ENCODE measurements at places on chromosomes 11 and 22. TPM values are rescaled to one million over a fixed set of nuclear protein-coding genes. Genes with fewer than 3 reads are reported as not detected.

Gene STK33
- 0.43 TPM for total RNA-seq

Gene SCUBE1
- 0.09 TPM for total RNA-seq

Gene KRTAP5-1
- total RNA-seq = not detected

Gene NXPE1
- not detected for total RNA-seq

Gene UCP3
- total RNA-seq = 0.47 TPM

Gene PVALB
- not detected for total RNA-seq

Gene DEFB131B
- total RNA-seq = not detected

Gene APOBEC3A
- total RNA-seq = not detected

Gene DERL3
- under 0.01 TPM for total RNA-seq

Gene TNRC6B
- 14.6 TPM for total RNA-seq

Gene PTPRJ
- 4.0 TPM for total RNA-seq

Gene CD3G
- not detected for total RNA-seq

Gene OR5J2
- not detected for total RNA-seq

Gene FUT4
- total RNA-seq = 5.1 TPM

Gene NUDT8
- total RNA-seq = 10.0 TPM

Gene IL10RA
- total RNA-seq = not detected

Gene PRG3
- not detected for total RNA-seq

Gene IFTAP
- 20.4 TPM for total RNA-seq

Gene KCNJ4
- total RNA-seq = 0.09 TPM

Gene TRPM5
- total RNA-seq = 0.12 TPM

All from pericardium fibroblast (primary cell).